T-helper 17 cell (primary cell): ENCODE measurements at places on chromosomes 12 and 14. TPM values are rescaled to one million over a fixed set of nuclear protein-coding genes. Genes with fewer than 3 reads are reported as not detected.

GRCh38 chr12:97642911-97643310, 180.3 kb downstream of the RMST start:
- no peak for DNase-seq

GRCh38 chr12:115322275-115322674, 638.3 kb upstream of the TBX3 start:
- no peak for DNase-seq

- no peak for DNase-seq
Measured at GRCh38 chr12:46390304-46390703, 17.7 kb upstream of the SLC38A2 start.

DNA sequence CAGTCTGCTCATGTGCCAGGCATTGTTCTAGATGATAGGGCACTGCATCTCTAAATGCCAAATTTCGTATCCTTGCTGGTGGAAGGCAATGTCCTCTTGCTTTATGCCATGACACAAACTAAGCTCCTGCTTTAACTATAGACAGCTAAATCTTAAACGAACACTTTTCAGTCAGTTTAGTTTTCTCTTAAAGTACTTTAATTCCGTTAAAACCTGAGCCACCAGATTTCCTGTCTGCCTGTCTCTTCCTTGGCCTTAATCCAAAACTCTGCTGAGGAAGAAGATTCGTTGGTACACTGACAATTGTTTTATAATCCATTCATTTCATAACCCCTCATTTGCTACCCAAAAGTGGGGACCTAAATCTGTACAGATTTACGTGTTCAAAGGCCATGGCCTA, 194.4 kb upstream of the BCL2L14 start:
- DNase-seq: no peak

GRCh38 chr12:91852634-91853033, 293.0 kb downstream of the BTG1 start:
- DNase-seq: no peak

UBE3B gene
- total RNA-seq: 32.9 TPM

DNA sequence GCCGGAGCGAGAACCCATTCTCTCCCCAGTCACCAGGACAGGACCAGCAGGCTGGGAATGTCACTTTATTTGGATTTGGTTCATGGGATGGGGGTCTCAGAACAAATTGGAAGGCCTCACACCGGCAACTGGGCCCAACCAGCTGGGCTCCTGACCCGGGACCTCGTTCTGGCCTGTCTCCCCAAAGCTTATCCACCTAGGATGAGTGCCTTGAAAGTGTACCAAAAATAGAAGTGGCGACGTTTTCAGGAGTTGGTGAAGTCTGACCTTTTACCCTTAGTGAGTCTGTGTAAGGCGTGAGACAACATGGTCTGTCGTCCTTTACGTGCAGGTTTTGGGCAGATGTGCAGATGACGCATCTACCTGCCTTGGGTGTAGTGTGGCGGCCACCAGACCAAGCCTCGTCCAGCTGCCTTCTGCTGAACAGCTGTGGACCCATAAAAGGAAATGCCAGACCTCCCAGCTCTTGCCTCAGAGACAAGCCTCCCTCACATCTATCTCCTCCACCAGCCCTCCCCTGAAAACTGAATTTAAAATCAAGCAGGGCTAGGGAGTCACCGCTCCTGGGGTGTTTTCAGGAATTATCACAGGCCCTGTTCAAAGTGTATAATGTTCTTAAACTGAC, 36.6 kb upstream of the CLMN start:
- DNase-seq: no peak

USP44 gene
- 1.6 TPM for total RNA-seq

CFAP54 gene
- total RNA-seq: 1.2 TPM

DNA sequence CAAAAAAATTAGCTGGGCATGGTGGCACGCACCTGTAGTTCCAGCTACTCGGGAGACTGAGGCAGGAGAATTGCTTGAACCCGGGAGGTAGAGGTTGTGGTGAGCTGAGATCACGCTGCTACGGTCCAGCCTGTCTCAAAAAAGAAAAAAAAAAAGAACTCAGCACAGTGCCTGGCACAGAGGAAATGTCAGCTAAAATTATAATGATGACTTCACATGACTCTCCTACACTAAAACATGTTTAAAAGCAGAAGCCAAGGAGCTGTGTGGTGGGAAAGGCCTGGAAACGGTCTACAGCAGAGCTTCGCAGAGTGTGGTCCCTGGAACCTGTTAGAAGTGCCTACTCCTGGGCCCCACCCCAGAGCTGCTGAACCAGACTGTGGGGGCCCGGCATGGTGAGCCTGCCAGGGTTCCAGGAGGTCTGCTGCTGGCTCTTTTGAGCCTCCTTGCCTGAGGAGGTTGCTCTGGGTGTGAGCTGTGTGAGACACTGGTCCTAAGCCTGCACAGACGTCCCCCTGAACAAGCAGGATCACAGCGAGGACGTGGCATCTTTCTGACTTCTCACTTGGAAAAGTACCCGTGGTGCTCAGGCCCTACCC, 28.1 kb downstream of the TCHP start:
- DNase-seq: no peak

DNA sequence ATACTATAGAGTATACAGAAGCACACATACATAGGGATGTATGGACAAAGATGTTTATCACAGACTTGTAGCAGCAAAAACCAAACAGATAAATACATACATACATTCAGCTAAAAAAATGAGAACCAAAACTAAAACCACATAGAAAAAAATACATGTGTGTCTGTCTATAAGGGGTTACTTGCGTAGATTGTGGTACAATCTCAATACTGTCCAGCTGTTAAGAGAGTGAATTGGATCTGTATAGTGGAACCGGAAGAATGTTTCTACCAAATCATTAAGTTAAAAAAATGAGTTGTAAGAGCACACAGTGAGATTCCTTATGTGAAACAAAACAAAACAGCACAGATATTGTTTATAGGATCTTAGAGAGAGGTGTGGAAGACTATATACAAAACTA, 44.2 kb upstream of the DCD start:
- DNase-seq: no peak

SPTB gene
- 0.40 TPM for total RNA-seq

- DNase-seq: no peak
Measured at GRCh38 chr14:33432407-33433023, 493.8 kb downstream of the NPAS3 start.
